ENCODE measurements at places on chromosomes 11 and 22. TPM values are rescaled to one million over a fixed set of nuclear protein-coding genes. Genes with fewer than 3 reads are reported as not detected.

The SCT gene
- not detected for total RNA-seq

The SLC22A12 gene
- not detected for total RNA-seq

The GRIA4 gene
- total RNA-seq: not detected

GRCh38 chr11:76558891-76559290 lies 111.7 kb downstream of the LRRC32 start:
- no peak for DNase-seq

DNA sequence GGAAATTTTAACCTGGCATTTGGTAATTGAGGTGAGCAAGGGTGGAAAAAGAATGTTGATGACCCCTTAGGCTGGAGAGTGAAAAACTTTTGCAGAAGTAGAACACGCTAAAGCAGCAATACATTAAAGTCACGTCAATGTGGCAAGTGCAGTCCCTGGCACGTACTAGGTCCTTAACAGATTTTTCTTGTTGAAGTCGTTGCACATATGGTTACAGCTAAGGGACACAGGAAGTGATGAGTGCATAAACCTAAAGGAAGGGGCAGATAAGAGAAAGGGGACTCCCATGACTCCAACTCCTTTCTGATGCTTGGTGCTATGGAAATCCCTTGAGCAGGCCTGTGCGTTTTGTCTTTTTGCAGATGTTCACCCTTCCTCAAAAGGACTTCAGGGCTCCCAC lies 1.2 kb downstream of the ACCS start:
- DNase-seq: no peak

- no peak for DNase-seq
These were observed 54.7 kb downstream of the ABTB2 start for GRCh38 chr11:34303028-34303570.

Data from CD8-positive, alpha-beta T cell (primary cell).